ENCODE measurements at places on chromosomes 1 and 21. TPM values are rescaled to one million over a fixed set of nuclear protein-coding genes. Genes with fewer than 3 reads are reported as not detected.

The HMCN1 gene
- total RNA-seq = 4.8 TPM

The TAS1R1 gene
- not detected for total RNA-seq

The S100A7 gene
- total RNA-seq = not detected

The C1orf56 gene
- 2.6 TPM for total RNA-seq

The OR2T33 gene
- total RNA-seq = not detected

The C2CD2 gene
- total RNA-seq = 11.3 TPM

The TSSK3 gene
- 2.5 TPM for total RNA-seq

The CD1E gene
- 0.72 TPM for total RNA-seq

The UBE2G2 gene
- total RNA-seq = 34.3 TPM

The PPIAL4G gene
- not detected for total RNA-seq

The TMCC2 gene
- total RNA-seq = 1.0 TPM

The IL19 gene
- total RNA-seq = not detected

The WDR64 gene
- total RNA-seq = not detected

The NUP210L gene
- 0.04 TPM for total RNA-seq

The KCNH1 gene
- 0.34 TPM for total RNA-seq

The ADAMTS4 gene
- total RNA-seq = 3.6 TPM

The NUDT4B gene
- 0.61 TPM for total RNA-seq

The MRPL24 gene
- total RNA-seq = 42.9 TPM

The ARHGEF10L gene
- 58.7 TPM for total RNA-seq

The KCNK1 gene
- total RNA-seq = 3.2 TPM

The YBEY gene
- total RNA-seq = 6.6 TPM

The DPT gene
- total RNA-seq = 5.6 TPM

The LIX1L gene
- 8.3 TPM for total RNA-seq

The AMY1B gene
- total RNA-seq = 0.49 TPM

The PTAFR gene
- total RNA-seq = 0.37 TPM

The ATAD3C gene
- total RNA-seq = 9.5 TPM

The FCRL5 gene
- 0.12 TPM for total RNA-seq

The TTLL10 gene
- total RNA-seq = 0.51 TPM

The LCE1C gene
- not detected for total RNA-seq

The CHD5 gene
- 0.46 TPM for total RNA-seq

The RIMS3 gene
- total RNA-seq = 0.78 TPM

The ST6GALNAC3 gene
- total RNA-seq = 0.72 TPM

The FCRLB gene
- total RNA-seq = 0.14 TPM

The C1orf141 gene
- total RNA-seq = not detected

The VANGL2 gene
- total RNA-seq = 5.6 TPM

The OR14I1 gene
- not detected for total RNA-seq

The PEAR1 gene
- total RNA-seq = 1.7 TPM

The HHIPL2 gene
- not detected for total RNA-seq

The PARK7 gene
- 138 TPM for total RNA-seq

The OPTC gene
- not detected for total RNA-seq

The EVI5 gene
- total RNA-seq = 13.8 TPM

The KCNJ10 gene
- not detected for total RNA-seq

The GPR157 gene
- 6.1 TPM for total RNA-seq

The VPS72 gene
- 16.1 TPM for total RNA-seq

The TMPRSS2 gene
- 65.6 TPM for total RNA-seq

The LAMC2 gene
- total RNA-seq = 12.1 TPM

The TRPM2 gene
- 0.51 TPM for total RNA-seq

The OLFML3 gene
- 39.2 TPM for total RNA-seq

The TOMM40L gene
- total RNA-seq = 1.4 TPM

The RAD54L gene
- 0.40 TPM for total RNA-seq

The CENPF gene
- total RNA-seq = 0.98 TPM
